ENCODE measurements at places on chromosomes 2 and 18.

- no peak for DNase-seq
These were observed 79.4 kb downstream of the DNMT3A start for GRCh38 chr2:25262288-25262687.

- DNase-seq: no peak
These were observed 12.5 kb upstream of the LBH start for GRCh38 chr2:30218814-30219213.

DNA sequence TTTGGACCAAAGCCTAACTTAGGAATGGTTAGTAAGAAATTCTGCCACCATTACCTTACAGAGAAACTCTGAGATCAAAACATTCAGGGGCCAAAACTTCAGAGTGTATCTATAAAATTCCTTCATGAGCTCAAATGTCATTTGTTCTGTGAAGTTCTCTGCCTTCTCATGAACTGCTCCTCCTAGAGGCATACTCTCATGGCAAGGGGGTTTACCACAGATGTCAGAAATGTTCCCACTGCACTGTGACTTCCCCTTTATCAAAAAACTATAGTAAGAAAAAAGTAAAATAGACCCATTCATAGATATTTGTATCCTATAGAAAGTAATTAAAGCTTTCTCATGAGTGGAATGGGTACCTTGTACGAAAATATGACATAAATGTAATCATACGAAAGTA, 68.5 kb downstream of the USP40 start:
- no peak for DNase-seq

- DNase-seq: no peak
These were observed 124.6 kb upstream of the CD302 start for GRCh38 chr2:159922563-159922962.

GRCh38 chr2:122100756-122101155, 345.3 kb downstream of the TSN start:
- DNase-seq: no peak

DNA sequence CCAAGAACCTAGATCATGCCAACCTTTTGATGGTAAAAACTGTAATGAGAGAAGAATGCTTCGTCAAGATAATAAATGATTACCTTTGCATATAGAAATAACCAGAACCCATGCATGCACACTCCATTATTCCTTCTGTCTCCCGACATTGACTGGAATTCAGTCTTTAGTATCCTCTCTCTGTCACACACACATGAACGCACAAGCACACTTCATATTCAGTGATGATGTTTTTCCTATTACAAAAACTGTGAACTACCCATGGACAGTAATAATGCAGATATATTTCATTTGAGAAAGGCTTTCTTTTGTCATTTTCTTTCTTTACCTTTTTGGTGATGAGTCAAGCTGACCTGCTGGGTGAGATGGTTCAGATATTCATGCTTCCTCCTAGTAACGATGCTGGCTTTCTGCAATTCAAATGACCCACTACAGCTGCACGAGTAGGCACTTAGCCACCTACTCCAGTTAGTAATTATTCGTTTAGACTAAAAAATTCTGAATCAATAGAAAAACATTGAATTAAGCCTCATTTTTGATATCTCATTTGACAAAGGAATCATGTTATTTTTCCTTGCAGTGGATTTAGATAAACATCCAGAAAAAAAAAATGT, 382.2 kb downstream of the TGIF1 start:
- no peak for DNase-seq

DNA sequence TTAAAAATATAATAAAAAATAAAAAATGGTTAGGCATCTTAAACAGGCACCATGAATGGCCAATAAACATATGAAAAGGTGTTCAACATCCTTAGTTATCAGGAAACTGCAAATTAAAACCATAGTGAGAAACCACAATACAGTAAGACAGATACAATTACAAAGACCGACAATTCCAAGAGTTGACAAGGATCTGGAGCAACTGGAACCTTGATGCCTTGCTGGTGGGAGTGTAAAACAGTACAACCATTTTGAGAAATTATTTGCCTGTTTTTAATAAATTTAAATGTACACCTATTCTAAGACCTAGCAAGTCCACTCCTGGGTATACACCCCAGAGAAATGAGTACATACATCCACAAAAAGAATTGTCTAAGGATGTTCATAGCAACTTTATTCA, 49.1 kb downstream of the NGEF start:
- no peak for DNase-seq

- DNase-seq: no peak
These were observed 66.7 kb downstream of the COPS8 start for GRCh38 chr2:237152361-237152760.

DNA sequence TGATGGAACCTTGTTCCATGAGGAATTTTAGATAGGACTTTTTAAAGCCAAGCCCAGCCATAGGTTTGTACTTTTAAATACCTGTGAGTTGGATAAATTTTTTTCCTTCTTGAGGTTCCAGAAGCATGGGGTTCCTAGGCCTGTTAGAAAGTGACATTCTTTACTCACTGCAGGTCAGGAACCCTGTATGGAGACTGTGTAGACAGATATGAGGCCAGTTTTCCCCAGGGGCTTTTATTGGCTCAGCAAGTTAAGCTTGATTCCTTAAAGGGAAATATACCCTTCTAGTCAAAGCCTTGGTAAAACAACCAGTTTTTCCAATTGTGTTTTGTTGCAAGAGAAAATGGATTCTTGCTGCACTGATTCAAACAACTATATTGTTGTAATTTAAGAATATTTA, 38.4 kb upstream of the GMCL1 start:
- no peak for DNase-seq

All from substantia nigra (tissue), 51 donors.